ENCODE measurements at places on chromosomes 6 and 20. TPM values are rescaled to one million over a fixed set of nuclear protein-coding genes. Genes with fewer than 3 reads are reported as not detected.

DNA sequence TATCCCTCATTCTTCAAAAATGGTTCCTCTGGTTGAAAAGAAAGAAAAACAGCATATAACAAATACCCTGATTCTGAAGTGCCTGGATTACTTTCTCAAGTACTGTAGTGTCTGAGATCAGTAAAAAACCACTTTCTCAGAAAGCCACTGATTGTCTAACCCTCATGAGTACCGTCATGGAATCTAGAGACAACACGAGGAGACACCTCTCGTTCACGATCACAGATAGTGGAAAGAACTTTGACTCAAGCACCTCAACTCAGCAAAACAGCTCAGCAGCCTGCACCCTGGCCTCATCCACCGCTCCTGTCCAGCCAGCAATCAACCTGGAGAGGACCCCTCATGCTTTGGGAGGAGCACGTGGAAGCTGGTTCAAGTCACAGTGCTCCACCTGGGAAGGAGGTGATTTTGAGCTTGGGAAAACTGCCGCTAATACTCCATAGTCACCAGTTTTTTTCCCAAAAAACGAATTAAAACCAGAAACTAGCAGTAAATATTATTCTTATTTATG, 1.0 kb downstream of the SCML4 start:
- no peak for DNase-seq

DNA sequence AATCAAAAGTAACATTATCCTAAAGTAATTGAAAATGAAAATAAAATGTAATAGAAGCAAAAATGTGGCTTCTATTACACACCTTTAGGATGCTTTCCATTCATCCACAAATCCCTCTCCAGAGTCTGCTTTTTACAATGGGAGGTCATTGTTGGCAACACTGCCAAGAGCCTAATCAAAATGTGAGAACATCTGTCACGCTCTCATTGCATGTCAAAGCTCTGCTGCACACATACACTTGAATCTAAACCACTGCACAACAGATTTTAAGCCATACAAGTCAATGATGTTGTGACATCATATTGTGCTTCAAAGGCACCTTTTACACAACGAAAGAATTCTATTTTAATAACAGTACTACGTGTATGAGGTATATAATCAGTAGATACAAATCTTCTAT, 82.1 kb downstream of the PREP start:
- DNase-seq, result no peak

Gene FAM83C
- total RNA-seq, result 0.05 TPM

- DNase-seq, result peak; percentile 66
These were observed at the start of gene DSE for GRCh38 chr6:116370760-116371119. Gene DSE (plus strand): TSS chr6:116370947. CDS start chr6:116399251, 28,304 bp downstream.

- no peak for DNase-seq
These were observed 193.8 kb downstream of the PLCB4 start for GRCh38 chr20:9262653-9263194.

DNA sequence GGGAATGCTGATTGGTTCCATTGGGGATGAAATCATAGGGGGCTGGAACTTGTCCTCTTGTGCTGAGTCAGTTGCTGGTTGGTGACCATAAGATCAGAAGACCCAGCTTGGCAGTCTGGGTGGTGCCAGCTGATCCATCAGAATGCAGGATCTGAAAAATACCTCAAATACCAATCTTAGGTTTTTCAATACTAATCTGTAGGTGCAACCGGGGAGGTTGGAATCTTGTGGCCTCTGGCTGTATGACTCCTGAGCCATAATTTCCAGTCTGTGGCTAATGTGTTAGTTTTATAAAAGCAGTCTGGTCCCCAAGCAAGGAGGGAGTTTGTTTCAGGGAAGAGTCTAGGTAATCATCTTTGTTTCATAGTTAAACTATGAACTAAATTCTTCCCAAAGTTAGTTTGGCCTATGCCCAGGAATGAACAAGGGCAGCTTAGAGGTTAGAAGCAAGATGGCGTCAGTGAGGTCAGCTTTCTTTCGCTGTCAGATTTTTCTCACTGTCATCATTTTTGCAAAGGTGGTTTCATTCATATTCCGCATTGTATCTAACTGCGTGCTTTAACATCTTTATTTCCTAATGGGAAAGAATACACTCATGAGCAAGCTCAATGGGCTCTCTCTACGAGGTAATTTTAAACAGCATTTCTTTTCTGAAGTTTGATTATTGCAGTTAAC, 2.0 kb downstream of the ARMH2 start:
- DNase-seq, result no peak

Gene TRIM40
- total RNA-seq, result 0.51 TPM

- no peak for DNase-seq
These were observed 466.1 kb downstream of the BTBD3 start for GRCh38 chr20:12383821-12384220.

All from liver (tissue), 10 donors.